ENCODE measurements at places on chromosomes 1 and 21.

GRCh38 chr1:119632103-119632490 lies 16.0 kb downstream of the ZNF697 start:
- no peak for DNase-seq

DNA sequence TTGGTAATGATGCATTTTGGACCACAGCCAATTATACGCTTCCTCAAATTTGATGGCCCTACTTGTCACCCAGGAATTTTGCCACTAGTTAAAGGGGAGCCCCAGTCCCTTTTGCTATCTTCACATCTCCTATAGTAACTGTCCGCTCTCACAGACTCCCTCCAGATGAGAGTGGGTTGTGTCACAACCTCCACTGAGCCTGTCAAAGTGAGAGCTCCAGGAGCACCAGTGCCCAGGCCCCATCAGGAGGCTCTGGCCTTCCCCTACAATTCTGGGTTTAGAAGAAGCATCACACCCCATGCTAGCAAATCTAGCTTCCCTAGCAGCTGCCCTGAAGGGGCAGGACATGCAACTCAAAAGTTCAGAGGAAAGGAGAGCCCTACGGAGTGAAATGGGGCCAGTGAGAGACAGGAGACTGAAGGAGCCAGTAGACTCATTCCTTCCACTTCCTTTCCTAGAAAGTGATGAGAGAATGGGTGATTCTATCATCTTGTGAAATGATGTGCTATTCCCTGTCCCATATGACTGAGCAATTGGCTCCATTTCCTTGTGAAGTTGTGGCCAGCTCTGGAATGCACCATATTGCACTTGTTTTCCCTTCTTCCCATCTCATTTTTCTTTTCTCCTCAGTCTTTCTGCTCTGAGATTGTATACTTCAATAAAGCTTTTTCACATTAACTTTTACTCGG lies 541.3 kb downstream of the DPYD start:
- no peak for DNase-seq

DNA sequence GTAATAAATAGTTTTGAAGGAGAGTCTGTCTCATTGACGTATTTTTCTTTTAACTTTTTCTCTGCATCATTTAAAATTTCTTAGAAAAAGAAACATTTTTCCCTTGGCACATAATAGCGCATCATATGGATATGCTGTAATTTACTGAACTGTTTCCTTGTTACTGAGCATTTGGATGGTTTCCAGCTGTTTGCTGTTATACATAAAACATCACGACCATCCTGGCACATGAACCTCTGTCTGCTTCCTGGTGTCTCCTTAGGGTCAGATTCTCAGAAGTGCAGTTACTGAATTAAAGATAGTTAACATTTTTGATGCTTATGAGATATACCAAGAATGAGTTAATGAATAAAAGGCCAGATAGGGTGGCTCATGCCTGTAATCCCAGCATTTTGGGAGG lies 67.2 kb downstream of the BACE2 start:
- no peak for DNase-seq

DNA sequence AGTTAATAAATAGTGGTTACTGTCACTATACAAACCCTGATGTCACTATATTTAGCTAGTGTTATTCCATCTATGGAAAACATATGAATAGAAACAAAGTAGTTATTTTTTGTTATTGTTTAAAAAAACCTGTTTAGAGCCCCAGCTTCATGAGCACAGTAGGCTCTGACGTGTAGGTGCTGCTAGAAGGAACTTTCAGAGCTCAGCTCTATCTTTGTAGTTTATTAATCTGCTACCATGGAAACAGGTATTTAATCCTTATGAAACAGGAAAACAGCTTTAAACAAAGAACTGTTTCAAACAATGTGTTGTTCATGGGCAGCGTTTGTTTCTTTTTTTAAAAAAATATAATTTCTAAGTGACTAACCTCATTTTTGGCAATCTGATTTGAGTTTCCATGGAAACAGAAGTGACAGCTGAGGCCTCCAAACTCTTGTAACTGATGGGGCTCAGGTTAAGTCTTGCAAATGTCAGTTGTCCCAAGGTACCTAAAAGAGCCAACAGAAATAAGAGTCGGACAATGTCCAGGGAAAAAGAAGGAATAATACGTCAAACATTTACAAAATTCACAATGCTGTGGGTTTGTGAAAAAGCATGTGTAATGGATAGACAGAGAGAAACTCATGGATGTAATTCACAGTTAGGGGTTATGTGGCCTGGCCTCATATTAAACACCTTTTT lies 162.0 kb upstream of the C21orf91 start:
- DNase-seq, result no peak

- no peak for DNase-seq
These were observed 8.7 kb upstream of the ZNF362 start for GRCh38 chr1:33247545-33247944.

- no peak for DNase-seq
These were observed 143.1 kb downstream of the TPR start for GRCh38 chr1:186231861-186232436.

- no peak for DNase-seq
These were observed 29.7 kb downstream of the HSPA13 start for GRCh38 chr21:14353231-14353630.

DNA sequence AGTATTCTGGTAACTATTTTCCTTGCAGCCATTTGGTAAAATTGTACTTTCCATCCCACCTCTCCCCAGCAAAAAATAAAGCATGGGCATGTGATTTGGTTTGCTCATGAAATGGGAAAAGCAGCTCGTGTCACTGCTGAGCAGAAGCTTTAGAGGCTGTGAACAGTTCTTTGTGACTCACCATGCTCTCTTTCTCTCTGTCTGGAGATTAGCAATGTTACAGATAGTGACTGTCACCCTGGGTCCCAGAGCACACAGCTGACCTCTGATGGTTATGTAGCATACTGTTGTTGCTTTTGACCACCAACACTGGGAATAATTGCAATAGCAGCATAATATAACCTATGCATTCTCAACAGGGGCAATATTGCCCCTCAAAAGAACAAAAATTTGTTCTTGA lies 70.6 kb downstream of the RGS2 start:
- no peak for DNase-seq

DNA sequence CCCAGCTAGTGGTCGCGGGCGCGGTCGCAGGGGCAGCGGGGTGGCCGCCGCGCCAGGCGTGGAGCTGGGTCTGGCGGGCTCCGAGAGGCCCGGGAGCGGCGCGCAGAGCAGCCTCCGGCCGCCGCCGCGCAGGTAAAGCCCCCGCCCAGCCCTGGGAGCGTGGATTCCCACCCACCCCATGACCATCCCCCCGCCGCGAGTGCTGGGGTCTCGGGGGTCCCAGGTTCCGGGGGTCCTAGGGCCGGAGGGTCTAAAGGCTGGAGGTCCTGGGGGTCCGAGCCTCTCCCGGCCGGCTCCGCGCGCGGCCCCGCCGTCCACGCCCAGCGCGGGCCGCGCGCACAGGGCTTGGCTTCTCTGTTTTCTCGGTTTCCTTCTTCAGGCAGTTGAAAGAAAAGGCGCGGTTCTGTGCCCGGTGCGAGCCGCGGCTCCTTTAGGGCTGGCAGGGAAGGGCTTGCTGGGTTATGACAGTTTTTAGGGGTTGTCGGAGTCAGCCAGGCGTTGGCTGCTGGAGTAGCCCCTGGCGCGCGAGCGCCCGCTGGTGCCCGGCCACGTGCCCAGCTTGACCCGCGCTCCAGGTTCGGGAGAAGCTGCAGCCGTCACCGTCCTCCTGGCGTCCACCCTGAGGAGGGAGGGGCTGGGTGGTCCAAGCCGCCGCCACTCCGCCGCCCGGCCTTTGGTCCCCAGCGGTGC lies 359 bp downstream of the LRRC3 start:
- DNase-seq, result peak; percentile 37

DNA sequence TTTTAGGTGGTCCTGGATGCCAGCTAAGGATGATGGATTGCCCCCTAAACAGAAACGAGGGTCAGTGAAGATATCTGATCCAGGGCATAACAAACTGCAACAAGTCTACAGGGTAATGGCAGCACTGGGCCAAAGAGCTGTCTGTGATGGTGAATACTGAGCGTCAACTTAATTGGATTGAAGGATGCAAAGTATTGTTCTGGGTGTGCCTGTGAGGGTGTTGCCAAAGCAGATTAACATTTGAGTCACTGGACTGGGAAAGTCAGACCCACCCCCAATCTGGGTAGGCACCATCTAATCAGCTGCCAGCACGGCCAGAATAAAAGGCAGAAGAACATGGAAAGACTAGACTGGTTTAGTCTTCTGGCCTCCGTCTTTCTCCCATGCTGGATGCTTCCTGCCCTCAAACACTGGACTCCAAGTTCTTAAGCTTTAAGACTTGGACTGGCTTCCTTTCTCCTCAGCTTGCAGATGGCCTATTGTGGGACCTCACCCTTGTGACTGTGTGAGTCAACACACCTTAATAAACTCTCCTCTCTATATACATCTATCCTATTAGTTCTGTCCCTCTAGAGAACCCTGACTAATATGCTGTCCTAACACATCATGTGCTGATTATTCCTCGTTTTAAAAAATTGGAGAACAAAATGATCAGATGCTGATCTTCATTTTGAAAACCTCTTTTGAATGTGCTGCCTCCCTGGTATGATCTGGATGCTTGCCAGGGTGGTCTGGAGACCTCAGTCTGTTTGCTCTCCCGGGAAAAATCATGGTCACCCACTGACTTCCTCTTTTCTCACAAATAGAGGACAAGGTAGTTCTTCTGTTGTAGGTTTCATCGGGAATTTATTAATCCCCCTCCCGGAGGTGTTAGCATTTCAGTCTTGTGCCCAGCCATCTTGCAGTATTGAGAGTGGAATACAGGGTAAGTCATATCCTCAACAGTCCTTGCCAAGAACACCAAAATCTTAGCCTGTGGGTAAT lies 234.7 kb downstream of the SETD4 start:
- DNase-seq, result no peak

GRCh38 chr1:51192213-51192843 lies 43.7 kb upstream of the RNF11 start:
- peak; percentile 69 for DNase-seq

DNA sequence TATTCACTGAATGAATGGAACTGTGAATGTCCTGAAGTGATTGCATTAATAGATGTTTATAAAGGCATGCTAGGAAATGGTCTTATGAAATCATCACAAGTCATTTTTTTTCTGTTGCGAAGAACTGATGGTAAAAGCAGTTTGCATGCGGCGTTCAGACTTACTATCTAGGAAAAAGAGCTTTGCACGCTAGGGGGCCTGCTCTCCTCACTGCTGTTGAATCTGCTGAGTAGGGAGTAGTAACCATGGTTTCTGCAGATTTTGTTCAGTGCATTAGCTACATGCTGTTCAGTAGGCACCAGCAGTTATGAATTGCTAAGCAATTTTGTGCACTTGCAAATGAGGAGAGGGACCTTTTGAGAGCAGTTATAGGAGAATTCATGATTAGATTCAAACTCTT lies 57.9 kb downstream of the CENPF start:
- DNase-seq, result no peak

- DNase-seq, result peak; percentile 25
These were observed 1.0 kb downstream of the GALNT2 start for GRCh38 chr1:230067871-230068620.

DNA sequence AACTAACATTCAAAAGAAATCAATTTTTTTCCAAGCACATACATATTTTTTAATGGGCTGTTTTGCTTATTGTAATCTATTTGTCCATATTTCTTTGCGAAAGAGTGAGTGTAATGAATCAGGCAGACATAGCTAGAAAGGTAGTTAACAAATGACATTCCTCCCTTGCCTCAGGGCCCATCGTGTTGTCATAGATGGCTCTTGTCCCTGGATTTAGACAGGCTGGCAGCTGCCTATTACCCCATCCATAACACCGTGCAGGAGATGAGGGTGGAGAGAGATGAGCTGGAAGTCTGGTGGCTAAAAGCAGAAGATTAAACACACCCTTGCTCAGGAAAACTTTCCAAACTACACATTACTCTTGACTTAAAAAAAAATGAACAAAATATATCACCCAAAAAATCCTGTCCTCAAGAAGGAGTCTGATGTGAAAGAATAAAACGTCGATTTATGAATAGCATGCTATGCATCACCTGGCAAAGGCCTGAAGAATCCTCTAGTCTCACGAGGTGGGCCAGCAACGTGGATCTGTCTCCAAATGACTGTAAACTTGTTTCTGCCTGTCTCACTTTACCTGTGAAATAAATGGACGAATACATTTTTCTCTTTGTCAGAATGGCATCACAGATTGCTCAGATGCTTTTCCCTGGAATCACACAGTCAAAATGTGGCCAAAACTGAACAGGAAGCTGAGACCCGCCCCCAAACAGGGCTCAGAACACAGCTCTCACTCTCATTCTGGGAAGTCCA lies 55.7 kb downstream of the C21orf91 start:
- no peak for DNase-seq

- DNase-seq, result no peak
These were observed 54.3 kb upstream of the SERBP1 start for GRCh38 chr1:67484492-67484891.

DNA sequence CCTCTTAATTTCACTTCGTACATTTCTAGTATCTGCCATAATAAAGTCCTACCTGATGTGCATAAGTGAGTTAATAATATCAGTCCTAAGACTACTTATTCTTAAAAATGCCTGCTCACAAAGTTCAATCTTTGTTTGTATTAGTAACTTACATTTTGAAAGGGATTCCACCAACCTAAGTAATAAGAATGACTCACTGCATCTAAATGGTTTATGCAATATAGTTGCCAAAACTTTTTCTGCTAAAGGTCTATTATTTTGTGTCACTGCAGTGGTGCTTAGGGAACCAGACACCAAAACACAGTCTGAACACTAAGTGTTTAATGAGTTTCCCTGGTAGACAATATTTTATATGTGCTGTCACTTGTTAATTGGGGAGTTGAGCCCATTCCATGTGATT lies 1.8 kb downstream of the ZNF669 start:
- no peak for DNase-seq

- DNase-seq, result no peak
These were observed 22.3 kb downstream of the PRDM16 start for GRCh38 chr1:3091334-3091733.

GRCh38 chr1:85146972-85147359 lies 53.9 kb downstream of the SYDE2 start:
- DNase-seq, result no peak

DNA sequence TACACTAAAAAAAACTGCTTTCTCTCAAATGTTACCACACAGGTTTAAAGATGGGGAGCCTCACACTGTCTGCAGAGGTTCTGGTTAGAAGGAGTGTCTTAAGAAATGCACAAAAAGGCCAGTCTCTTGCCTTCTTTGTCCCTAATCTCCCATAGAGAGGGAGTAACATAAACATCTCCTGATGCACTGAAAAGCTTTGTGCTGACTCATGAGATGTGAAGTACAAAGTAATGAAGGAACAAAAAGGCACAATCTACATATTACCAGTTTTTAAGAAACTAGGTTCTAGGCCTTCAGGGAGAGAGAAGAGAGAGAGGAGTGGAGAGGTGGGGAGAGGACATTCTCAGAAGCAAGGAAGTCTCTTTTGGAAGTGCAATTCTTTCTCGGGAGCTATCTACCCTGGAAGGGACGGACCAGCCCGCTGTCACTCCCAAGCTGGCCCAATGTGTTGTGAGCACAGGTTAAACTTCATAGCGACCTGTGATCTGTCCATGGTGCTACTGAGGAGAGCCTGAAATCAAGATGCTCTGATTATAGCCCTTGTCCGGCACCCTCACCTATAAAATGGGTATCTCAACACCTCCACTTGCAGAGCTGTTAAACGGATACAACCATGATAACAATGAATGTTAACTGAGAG lies 458.1 kb downstream of the DISC1 start:
- DNase-seq, result no peak

GRCh38 chr1:151009206-151009587 lies 948 bp downstream of the PRUNE1 start:
- DNase-seq, result no peak

- DNase-seq, result no peak
These were observed 307.7 kb upstream of the PKN2 start for GRCh38 chr1:88376421-88376820.
